NCI-H187 treated with DMSO at 0.1 percent for 48 hours (cell line): ENCODE measurements at places on chromosomes 7 and 10.

GRCh38 chr7:53048638-53049037 lies 13.2 kb downstream of the POM121L12 start:
- no peak for DNase-seq

DNA sequence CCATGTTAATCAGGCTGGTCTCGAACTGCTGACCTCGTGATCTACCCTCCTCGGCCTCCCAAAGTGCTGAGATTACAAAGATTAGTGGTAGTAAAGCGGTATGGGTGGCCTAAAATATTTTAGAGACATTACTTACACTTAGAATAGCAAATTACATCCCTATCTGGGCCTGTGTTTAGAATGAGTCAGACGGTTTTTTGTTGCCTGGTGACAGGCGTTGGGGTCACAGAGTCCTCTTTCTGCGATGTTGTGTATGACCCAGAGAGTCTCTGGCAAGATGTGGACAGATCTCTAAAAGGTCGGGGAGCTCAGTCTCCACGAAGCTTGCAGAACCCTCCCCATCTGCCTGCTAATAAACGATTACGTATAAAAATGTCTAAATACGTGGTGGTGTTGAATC lies 39.6 kb upstream of the PRKCQ start:
- DNase-seq, result no peak

GRCh38 chr7:100575206-100575631 lies 1.5 kb upstream of the SAP25 start:
- DNase-seq, result no peak

GRCh38 chr7:69659983-69660382 lies 61.7 kb downstream of the AUTS2 start:
- no peak for DNase-seq

DNA sequence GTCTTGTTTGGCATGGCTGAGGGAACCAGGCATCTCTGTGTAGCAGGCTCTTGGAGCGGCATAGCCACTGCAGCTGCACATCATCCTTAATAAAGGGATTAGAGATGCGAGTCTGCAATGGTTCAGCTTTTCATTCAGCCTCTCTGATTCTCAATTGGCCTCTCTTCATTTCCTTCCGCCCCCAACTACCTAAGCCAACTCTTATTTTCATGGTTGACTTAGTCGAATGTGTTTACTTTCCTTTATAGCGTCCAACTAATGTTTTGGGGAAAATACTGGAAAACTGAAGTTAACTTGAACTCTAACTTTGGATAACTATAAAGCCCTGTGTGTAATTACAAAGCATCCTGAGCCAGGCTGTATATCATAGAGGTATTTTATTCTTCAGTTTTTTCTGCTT lies 202.2 kb upstream of the KIAA1217 start:
- DNase-seq, result no peak
